ENCODE measurements at places on chromosomes 7 and 10. TPM values are rescaled to one million over a fixed set of nuclear protein-coding genes. Genes with fewer than 3 reads are reported as not detected.
A peak's percentile ranks its signal among the peaks of the same experiment; 100 is the strongest.

DNA sequence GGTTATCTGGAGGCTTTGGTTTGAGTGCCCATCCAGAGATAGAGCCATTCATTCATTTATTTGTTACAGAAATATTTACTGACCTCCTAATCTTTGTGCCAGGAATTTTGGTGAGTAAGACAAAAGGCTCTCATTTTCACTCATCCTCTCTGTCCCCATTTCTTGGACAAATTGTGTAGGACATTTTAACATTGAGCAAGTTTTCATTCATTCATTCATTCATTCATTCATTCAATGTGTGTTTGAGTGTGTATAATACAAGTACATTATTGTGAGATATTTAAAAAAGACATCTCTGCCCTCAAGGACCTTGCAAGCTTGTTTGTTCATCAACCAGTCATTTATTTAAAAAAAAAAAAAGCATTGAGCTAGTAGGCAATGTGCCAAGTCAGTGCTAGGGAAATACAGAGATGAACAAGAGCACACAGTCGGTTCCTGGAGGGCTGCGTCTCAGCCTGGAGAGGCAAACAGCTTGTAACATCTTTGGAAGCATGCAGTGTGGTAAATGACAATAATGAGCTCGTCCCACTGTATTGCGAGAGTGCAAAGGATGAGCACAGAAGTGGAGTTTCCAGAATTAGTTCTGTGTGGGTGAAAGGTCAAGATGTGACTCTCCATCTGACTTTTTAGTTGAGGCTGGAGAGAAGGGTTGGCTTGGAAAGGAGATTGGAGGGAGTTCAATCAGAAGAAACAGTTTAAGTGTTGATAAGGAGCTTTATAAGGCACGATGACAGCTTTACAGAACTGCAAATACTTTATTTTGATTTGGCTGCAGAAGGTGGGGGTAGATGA is 50.5 kb upstream of the HBP1 start:
- no peak for DNase-seq

GFRA1 gene
- 2.0 TPM for total RNA-seq

DNA sequence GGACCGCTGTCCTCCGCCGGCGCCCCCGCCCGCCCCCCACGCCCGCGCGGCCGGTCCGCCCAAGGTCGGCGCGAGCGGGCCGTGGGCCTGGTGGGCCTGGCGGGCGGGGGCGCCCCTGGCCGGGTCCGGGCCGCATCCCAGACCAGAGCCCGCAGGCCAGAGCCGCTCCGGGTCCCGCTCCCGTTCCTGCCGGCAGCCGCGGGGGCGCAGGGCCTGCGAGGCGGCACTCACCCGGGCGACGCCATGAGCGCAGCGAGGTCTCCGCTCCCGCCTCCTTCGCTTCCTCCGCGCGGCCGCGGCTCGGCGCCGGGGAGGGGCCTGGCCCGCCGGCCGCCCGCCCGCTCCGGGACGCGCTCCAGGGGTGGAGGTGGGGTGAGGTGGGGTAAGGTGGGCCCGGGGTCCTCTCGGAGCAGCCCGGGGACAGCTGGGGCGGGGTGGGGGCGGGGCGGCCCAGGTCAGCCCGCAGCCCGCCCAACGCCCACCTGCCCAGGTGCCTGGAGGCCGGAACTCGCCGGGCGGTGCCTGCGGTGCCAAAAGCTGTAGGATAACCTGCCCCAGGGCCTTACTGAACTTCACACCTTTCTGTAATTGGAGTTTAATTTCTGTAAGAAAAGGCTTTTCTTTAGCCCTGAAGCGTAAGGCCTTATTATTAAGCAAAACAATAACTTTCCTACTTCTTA is at the start of gene URGCP:
TSS of gene URGCP (minus strand) at position 266 of the 680 bp plus-strand sequence. CDS start at position 245, 21 bp downstream.
- DNase-seq: no peak

SPDYE2 gene
- total RNA-seq: not detected

GRCh38 chr10:98328163-98328562 is 60.2 kb upstream of the LOXL4 start:
- DNase-seq: no peak

DNA sequence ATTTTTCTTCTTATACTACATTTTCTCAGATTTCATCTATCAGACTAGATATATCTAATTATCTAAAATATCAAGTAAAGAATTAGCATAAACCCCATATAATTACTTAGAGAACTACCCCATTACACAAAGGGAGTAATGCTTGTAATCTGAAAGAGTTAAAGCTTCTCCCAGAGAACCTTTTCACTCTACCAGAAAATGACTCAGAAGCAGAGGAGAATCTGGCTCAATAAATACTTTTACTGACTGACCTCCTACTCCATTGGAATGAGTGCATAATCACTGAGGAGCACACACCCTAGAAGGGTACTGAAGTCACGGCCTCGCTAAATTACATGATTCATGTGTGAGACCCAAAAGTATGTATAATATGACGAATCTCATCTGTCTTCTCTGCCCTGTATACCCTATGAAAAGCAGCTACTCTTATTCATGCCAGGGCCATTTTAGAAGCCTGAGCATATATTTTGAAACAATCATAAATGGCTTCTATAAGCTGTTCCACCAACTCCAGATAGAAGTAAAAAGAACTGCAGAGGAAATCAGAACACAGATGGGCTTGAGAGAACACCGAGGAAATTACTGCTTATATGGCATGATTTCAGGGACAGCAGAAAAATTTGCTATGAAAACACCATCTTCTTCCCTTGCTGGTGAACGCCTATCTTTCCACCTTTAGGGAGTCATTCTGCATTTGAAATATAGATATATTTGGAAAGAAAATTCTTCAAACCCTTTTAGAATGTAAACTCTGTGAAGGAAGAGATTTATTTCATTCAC is 32.7 kb downstream of the DNMBP start:
- no peak for DNase-seq

DNA sequence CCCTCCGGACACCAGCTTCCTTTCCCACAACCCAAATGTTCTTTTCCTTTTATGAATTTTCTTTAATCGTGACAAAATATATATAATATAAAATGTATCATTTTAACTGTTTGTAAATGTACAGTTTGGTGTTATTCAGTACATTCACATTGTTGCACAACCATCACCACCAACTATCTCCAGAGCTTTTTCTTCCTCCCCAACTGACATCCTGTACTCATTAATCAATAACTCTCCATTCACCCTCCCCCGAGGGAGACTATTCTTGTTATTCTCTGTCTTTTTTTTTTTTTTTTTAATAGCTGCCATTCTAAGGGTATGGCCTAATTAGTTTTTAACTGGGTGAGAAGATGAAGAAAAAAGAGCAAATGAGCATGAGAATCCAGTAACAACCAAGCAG is 30.6 kb upstream of the ITGB1 start:
- DNase-seq: no peak

DNA sequence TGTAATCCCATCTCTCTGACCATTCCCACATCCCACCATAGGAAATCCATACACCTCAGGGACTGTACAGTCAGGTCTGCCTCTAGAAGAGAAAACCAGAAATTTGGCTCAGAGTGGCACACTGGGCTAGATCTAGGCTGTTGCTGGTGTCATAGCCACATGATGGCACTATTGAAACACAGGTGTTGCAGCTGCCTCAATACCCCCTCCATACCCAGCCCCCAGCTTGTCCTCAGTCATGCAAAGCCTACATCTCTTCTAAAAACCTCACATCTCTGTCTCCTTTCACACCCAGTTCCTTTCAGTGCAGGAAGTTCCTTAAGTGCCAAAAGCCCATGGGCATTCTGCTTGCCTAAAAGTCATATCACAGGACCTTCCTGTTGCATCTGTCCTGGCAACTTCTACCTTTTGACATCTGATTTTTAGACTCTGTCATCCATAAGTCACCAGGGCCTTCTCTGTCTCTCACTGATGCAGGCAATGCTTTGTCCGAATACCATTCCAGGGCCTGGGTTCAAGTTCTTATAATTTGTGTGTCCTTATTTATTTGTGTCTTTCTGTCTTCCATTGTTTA is 27.0 kb upstream of the HIBADH start:
- DNase-seq: peak; percentile 29

- DNase-seq: no peak
These were observed 151.9 kb downstream of the PKD1L1 start for GRCh38 chr7:47796347-47796746.

DNA sequence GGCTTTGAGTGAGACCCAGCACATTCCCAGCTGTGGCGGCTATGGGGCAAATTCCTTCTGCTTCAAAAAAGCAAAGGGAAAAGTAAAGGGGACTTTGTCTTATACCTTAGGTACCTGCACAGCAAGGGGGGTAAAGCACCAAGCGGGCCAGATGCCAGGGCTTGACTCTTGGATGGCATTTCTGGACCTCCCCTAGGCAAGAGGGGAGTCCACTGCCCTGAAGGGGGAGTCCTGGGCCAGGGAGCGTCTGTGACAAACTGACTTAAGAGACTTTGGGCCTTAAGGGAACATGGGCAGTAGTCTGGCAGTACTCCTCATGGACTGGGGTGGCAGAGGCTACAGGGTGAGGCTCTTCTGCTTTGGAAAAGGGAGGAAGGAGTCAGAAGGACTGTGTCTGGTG is 16.1 kb upstream of the FOXI2 start:
- no peak for DNase-seq

CDHR1 gene
- total RNA-seq: 10.5 TPM

MINDY4 gene
- total RNA-seq: 3.6 TPM

DNA sequence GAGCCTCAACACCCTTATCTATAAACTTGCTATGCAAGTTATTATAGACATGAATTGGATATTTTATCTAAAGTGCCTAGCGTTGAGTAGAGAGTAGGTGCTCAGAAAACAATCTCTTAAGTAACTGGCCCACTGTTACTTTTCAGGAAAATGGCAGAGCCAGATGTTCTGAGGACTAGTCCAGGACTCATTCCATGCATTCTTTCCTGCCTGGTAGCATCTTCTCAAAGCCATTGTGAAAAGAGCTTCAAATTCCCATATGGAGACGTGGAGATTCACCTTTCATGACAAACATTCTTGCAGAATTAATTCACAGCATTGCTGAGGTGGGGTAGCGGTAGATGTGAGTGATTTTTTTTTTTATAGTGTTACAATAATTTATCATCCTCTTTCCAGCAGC is 35.9 kb upstream of the ITPRID1 start:
- DNase-seq: no peak

- DNase-seq: no peak
These were observed 337.8 kb downstream of the SORCS1 start for GRCh38 chr10:106826716-106827115.

DNA sequence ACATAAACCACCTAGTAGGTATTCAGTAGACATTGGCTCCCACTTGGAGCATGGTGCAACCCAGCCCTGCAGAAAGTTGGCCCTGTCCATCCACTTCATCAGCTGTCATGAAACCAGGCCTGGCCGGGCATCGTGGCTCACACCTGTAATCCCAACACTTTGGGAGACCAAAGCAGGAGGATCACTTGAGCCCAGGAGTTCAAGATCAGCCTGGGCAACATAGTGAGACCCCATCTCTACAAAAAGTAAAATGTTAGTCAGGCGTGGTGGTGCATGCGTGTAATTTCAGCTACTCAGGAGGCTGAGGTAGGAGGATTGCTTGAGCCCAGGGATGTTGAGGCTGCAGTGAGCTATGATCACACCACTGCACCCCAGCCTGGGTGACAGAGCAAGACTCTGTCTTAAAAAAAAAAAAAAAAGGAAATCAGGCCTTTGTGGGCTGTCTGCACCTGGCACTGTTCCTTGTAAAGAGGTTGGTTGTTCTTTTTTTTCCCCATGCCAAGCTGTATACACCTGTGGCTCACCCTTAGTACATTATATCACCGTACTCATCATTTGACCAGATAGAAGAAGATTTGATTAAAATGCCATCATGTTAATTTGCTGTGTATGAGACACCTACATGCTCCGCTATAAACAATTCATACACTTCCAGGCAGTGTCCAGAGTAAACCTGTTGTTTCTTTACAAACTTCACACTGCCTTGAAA is 45.4 kb upstream of the GRID1 start:
- no peak for DNase-seq

HYCC1 gene
- total RNA-seq: 147 TPM

DNA sequence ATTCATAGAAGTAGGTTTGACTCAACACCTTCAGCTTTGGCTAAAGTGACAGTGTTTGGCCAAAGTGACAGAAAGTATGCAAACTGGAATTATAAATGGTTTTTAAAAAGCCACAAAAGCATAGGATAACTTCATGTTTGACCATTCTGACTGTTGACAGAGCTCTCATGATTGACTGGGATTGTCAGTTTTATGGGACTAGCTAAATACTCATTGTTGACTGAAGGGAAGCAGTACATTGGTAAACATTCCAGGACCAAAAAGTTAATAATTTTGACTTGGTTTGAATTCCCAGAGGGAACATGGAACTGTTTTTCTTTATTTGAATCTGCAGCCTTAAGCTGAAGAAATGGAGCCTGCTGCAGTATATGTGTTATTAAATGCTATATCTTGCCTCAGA is 84.6 kb upstream of the STEAP4 start:
- no peak for DNase-seq

GRCh38 chr7:147564786-147565476 is 1025.6 kb upstream of the C7orf33 start:
- no peak for DNase-seq

- no peak for DNase-seq
These were observed 16.4 kb downstream of the ITPRIP start for GRCh38 chr10:104321725-104322415.

SPACDR gene
- 0.33 TPM for total RNA-seq

GRCh38 chr10:55464083-55464482 is 663.1 kb upstream of the PCDH15 start:
- no peak for DNase-seq

PROSER2 gene
- 13.7 TPM for total RNA-seq

DNA sequence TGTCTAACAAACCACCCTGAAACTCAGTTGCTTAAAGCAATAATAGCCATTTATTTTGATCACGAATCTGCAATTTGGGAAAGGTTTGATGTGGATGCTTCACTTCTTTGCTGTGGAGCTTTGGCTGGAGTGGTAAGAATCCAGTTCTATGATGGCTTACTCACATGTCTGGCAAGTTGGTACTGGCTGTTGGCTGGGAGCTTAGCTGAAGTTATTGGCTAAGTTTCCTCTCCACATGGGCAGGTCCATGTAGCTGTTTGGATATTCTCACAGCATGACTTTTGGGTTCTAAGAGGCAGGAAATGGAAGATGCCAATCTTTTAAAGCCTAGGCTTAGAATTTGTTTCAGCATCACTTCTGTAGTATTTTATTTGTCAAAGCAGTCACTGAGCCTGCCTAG is 277.6 kb upstream of the NRP1 start:
- DNase-seq: no peak

GRCh38 chr7:30881448-30881847 is 30.2 kb upstream of the AQP1 start:
- DNase-seq: no peak

DNA sequence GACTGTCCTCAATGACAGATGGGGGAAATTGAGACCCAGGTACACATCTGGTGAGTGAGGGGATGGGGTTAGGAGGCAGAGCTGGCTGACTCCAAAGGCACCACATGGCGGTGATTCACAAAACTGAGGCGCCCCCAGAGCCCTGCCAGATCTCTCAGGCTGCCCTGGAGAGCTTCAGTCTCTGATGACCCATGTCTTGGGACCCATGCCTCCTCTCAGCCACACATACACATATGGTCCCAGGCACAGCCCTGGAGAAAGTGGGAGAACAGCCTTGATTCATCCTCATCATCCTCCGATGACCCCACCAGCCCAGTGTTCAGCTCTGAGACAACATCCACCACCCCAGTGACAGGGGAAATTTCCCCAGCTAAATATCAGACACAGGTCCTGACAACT is 426.0 kb downstream of the RPS24 start:
- DNase-seq: no peak

MMRN2 gene
- 1.2 TPM for total RNA-seq

ANKRD1 gene
- total RNA-seq: not detected

Measured in H1 (cell line).